Activated T-cell treated with anti-CD3 and anti-CD28 coated beads, Interleukin-2, amount 50 U/mL, for 72 hours (primary cell): ENCODE measurements at places on chromosomes 16 and 17. TPM values are rescaled to one million over a fixed set of nuclear protein-coding genes. Genes with fewer than 3 reads are reported as not detected.
A peak's percentile ranks its signal among the peaks of the same experiment; 100 is the strongest.

The SNAI3 gene
- 8.4 TPM for total RNA-seq

DNA sequence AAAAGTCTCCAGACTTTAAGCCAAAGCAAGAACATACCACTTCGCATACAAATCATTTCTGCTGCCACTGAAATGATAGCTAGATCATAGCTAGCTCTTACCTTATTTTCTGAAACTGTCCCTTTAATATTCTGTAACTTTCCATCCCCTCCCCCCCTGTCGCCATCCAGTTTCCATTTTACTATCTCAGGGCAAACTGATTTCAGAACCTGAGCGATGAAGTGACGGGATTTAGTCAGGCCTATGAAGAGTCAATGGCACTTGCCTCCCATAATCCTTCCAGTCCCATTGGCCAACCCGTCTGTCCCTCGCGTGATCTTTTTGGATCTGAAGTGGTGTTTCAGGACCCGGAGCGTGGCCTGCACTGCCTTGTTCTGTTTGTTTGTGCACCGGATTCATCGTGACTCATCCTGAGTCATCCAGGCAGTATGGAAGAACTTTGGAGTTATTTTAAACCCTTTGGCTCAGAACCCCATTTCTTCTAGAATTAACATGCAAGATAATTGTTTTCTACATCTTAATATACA lies 199.8 kb upstream of the CHMP6 start:
- peak; percentile 66 for DNase-seq
- H3K27ac ChIP-seq, result peak overlapping the region; percentile 99
- H3K27me3 ChIP-seq, result no peaks in the 10 kb centered on the region
- H3K4me1 ChIP-seq, result peaks cover 84% of the 10 kb centered on the region
- peaks cover 36% of the 10 kb centered on the region for H3K36me3 ChIP-seq
- H3K4me3 ChIP-seq, result peak overlapping the region; percentile 93

- H3K4me1 ChIP-seq, result no peaks in the 10 kb centered on the region
- no peaks in the 10 kb centered on the region for H3K27me3 ChIP-seq
- H3K4me3 ChIP-seq, result no peak overlapping the region
These were observed 254.2 kb downstream of the CBLN1 start for GRCh38 chr16:49027420-49027819.

DNA sequence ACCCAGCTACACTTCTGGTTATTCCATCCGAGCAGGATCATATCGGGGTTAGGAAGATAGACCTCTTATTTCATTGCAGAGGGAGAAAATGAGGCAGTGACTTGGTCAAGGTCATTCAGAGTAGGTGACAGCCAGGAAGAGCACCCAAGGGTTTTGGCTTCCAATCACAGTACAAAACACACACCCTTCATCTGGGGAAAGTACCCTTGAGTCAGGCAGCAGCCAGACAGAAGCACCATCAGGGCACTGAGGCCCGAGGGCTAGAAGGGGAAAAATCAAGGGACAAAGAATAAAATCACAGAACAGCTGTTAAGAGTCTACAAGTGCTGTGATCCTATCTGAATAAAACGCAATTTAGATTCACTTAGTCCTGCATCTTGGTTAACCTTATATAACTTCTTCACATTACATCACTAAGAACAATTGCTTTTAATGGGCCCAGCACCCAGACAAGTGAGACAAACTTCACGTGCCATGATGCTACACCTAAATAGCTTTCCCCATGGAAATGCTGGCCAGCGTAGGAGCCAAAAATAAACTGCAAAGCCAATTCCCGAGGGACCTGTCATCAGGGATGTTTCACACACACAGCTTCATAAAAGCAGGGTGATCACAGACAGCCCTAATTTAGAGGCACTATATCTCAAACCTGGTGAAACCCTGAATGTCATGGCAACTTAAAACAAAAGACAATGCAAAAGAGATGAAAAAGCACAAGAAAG lies 4.9 kb downstream of the UBE2O start:
- no peaks in the 10 kb centered on the region for H3K36me3 ChIP-seq
- H3K4me3 ChIP-seq, result peak overlapping the region; percentile 49

GRCh38 chr17:67400193-67400592 lies 23.1 kb downstream of the PITPNC1 start:
- peak overlapping the region; percentile 98 for H3K27ac ChIP-seq
- peak overlapping the region; percentile 96 for H3K4me3 ChIP-seq
- H3K36me3 ChIP-seq, result peaks cover 3% of the 10 kb centered on the region

The KRTAP4-1 gene
- total RNA-seq, result not detected

DNA sequence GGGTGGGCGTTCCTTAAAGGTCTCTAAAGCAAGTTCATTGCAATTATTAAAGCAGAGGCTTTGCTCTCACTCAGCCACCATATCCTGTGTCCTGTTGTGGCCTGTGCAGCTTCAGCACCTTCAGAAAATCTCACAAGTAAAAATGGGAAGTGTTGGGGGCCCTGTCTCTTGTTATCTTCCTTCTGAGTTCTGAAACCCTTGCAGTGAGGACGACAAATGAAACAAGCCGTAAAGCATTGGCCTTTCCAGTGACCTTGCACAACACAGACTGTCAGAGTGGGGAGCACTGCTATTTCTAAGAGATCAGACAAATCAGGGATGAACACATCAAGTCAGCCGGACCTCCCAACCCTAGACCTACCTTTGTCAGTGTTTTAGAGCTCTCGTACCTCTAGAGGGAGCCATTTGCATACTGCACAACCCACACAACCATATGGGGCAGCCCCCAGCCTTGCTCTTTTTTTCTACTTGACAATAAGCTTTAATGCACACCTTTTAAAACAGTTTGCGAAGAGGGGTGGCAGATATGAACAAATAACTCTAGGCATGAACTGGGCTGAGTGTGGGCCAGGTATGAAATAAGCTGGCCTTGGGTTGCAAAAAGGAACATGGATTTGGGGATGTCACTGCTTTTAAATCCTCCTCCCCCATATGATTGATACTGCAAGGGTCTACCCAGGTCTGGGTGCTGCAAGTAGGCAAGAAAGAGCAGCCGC lies 89.8 kb downstream of the KATNIP start:
- no peak overlapping the region for H3K4me3 ChIP-seq
- no peak overlapping the region for H3K27ac ChIP-seq
- H3K27me3 ChIP-seq, result no peaks in the 10 kb centered on the region
- H3K4me1 ChIP-seq, result no peaks in the 10 kb centered on the region
- H3K36me3 ChIP-seq, result peaks cover 1% of the 10 kb centered on the region
- peak; percentile 18 for DNase-seq
